ENCODE measurements at places on chromosomes 5 and 9.

DNA sequence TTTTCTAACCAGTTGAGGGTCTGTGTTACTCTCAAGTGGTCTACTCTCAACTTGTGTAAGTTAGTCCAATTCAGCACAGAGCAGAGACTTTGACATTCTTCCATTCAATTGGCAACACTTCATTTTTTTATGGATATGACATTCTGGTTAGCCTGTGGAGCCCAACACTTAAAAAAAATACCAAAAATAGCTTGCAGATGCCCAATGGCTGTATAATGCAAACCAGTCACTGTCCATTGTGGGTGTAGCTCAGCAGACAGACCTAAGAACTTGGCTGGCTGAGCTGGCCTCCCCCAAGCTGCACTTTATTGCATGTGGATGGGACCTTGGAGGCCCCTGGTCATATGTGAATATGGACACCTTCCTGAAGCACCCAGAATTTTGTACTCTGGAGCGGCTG is 103.2 kb downstream of the DPYSL3 start:
- DNase-seq: no peak

DNA sequence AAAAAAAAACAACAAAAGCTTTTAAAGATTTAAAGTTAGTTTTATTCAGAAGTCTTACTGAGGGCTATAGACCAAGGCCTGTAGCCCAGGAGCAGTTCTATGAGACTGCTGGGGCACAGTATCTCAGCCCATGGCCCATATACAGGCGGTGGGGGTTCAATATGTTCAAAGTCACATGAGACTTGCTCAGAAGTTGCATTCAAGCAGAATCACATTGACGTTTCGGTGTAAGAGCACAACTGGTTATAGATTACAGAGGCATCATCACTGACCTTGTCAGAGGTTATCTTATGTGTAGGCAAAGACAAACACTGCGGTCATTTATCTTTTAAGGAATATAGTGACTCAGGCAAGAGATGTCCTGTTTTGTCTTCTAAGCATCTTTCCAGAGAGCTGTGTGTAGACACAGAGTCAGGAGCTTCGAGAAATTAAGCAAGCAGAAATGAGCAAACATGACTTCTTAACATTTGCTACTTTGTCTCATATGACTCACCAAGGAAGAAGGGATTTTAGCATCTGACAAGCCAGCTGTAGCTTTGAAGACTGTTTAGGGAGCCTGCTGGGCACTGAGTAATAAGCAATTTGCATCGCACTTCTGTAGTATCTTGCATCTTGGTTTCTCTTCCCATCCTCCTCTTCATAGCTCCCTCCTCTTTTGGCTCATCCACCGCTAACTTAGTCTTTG is 12.9 kb upstream of the F2RL1 start:
- DNase-seq: no peak

GRCh38 chr5:147935032-147935431 is 28.7 kb upstream of the C5orf46 start:
- DNase-seq: no peak

DNA sequence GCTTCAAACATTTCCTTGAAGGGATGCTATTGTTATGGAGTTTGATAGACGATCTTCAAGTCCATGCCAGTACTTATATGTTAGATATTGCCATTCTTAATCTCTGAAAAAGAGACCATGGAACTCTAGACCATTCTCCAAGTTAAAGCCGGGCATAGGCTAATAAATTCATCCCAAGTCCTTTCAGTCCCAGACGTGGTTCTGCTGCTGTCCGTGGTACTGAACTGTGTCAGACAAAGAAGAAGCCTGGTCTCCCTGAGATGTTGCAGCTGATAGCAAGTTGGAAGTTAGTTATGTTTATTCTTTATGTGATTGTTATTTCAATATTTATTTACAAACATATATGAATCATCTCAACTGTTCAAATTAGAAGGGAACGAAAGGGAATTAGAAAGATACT is 158.7 kb downstream of the NMUR2 start:
- DNase-seq: peak; percentile 8

- DNase-seq: no peak
These were observed 230.1 kb downstream of the CAAP1 start for GRCh38 chr9:26662476-26662875.

GRCh38 chr5:133868946-133869518 is 99.4 kb downstream of the C5orf15 start:
- DNase-seq: peak; percentile 89

DNA sequence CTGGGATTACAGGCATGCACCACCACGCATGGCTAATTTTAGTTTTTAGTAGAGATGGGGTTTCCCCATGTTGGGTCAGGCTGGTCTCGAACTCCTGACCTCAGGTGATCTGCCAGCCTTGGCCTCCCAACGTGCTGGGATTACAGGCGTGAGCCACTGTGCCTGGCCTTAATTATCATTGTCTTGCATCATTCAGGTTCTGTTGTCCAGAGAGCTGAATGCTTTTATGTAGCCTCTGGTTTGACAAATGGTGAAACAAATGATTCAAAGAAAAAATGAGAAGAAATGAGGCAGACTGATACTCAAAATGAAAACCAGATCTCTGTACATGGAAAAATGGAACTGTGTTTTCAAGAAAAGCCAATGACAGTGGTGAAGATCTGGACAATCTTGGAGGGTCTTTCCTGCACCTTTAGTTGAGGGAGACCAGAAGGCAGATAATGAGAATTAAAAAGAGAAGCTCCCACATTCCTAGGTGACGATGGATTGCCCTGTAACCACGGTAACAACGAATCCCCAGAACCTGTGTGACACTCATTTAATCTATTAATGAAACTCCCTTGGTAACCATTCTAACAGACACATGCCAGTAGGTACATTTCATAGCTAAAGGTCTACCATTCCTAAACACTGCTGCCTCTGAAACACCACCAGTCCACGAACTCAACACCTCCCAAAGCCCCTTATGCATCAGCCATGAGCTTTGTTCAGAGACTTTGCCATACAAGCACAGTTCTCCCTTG is 1.6 kb downstream of the TEX48 start:
- DNase-seq: no peak

GRCh38 chr9:106038266-106039001 is 344.1 kb downstream of the TMEM38B start:
- no peak for DNase-seq

DNA sequence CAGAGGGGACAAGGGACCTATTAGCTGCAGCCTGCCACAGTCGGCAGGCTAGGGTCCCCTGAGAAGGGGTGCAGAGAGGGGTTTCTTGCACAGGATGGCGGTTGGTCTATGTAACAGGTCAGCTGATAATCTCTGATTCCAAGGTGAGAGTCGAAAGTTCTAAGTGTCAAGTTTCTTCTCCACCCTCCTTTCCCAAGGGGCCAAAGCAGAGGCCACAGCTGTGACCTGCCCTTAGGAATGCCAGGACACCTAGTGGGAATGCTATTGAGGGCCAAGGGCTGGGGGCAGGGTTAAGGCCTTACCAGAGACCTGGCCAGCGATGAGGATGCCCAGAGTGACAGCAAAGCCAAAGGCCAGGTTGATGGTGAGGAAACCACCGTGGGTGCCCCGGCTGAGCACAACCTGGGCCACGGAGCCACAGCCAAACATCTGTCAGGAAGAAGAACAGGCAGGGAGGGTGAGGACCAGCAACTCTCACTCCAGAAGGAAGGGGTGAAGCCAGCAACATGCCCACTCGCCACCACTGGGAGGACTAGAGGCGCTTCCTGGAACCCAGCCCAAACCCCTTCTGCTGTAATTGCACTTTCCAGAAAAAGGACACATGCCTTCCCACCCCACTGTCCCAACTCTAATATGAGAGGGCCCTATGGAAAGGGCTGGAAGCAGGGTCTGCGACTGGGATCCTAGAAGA is 3.8 kb downstream of the AQP3 start:
- no peak for DNase-seq

DNA sequence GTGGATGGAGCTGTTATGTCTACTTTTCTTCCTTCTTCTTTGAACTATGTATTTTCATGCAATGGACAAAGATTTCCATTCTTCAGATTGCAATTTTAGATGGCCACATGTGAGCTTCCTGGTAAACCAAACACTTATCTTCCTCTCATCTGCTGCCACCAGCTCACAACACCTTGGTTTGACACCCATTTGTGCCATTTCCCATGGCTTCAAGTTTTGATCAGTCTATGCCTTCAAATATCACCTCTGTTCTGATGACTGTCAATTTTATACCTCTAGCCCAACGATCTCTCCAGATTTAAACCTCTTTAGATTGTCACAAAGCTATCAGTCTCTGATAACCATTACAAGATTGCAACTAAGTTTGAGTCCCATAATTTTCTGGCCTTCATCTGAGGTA is 147.2 kb downstream of the TMEM38B start:
- no peak for DNase-seq

GRCh38 chr5:179801304-179802206 is 5.1 kb downstream of the MGAT4B start:
- DNase-seq: peak; percentile 90

DNA sequence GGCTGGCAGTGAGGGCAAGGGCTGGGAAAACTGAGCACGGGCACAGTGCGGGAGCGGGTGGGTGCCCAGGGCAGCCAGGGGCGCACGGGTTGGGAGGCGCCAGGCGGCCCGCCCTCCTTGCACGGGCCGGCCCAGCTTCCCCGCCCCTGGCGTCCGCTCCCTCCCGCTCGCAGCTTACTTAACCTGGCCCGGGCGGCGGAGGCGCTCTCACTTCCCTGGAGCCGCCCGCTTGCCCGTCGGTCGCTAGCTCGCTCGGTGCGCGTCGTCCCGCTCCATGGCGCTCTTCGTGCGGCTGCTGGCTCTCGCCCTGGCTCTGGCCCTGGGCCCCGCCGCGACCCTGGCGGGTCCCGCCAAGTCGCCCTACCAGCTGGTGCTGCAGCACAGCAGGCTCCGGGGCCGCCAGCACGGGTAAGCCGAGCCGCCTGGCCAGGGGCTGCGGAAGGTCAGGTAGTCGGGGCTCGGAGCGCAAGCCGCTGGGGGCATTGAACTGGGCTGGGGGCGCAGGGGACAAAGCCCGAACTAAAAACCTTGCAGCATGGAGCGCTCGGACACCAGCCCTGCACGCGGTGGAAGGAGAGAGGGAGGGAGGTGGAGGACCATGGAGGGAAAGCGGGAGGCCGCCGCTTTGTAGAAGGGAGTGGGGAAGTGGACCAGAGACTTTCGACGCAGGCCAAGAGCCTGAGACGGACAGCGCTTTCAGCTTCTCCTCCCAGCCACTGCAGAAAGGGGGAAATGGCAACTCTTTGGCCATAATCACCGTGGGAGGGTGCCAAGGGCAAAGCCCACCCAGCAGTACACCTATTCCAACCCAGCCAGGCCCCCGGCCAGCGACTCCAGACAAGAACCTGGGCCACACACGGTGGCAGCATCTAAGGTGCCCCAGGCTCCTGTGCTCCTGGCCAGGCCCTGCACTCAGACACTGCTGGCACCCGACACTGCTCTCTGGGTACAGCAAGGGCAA is at the start of gene TGFBI:
TGFBI (plus strand) TSS at position 207 of the 961 bp plus-strand sequence; CDS start at position 275, 68 bp downstream.
- DNase-seq: peak; percentile 40

- DNase-seq: no peak
These were observed 161.1 kb downstream of the CSNK1G3 start for GRCh38 chr5:123673107-123673506.

DNA sequence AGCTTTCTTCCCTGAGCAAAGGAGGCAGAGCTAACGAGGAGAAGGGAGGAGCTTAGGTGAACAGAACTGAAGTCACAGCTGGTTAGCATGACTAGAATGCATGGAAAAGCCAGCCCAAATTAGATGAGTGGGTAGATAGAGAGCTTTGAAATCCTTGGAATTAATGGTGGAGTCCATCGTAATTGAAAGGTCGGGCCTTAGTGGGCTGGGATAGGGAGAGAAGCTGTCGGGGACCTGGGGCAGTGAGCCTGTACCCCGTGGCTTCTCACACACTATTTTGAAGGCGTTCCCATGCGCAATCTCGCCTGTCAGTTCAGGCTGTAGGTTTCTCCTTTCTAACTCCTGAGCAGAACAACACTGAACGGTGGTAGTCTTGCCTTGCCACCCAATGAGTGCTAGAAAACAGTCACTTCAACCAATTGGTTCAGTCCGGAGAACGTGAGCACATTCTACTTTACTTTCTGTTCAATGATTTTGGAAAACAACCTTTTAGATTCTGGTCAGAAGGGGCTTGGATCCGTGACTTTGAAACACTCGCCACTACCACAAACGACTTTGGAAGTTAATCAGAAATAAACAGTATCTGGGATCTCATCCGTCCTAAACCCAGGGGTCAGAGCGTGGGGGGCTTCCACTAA is 655 bp upstream of the RAI14 start:
- peak; percentile 35 for DNase-seq

GRCh38 chr5:1975898-1976765 is 93.4 kb upstream of the IRX4 start:
- no peak for DNase-seq

DNA sequence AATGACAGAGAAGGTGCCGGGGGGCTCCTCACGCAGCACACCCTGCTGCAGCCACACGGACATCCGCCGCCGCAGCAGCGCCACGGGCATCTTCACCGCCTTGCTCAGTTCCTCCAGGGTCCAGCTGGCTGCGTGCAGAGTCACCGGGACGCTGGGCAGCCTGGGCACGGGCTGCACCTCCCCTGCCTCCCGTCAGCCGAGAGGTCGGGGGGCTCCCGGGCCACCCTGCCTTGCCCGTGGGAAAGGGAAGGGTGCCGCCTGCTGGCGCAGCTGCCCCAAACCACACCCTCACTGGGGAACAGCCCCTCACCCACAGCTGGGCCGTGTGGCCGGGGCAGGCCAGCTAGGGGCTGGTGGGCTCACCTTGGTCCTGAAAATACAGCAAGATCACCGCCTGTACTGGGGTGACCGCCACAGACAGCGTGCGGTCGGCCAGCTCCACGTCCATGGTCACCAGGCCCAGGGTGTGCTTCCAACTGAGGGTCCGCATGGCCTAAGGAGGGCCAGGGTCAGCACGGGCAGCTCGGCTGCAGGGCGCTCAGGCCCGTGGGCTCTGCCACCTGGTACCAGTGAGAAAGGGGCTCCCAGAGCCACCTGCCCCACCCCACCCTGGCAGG is 3.6 kb upstream of the TMEM210 start:
- DNase-seq: no peak

GRCh38 chr5:110841137-110841536 is 102.3 kb downstream of the SLC25A46 start:
- no peak for DNase-seq

DNA sequence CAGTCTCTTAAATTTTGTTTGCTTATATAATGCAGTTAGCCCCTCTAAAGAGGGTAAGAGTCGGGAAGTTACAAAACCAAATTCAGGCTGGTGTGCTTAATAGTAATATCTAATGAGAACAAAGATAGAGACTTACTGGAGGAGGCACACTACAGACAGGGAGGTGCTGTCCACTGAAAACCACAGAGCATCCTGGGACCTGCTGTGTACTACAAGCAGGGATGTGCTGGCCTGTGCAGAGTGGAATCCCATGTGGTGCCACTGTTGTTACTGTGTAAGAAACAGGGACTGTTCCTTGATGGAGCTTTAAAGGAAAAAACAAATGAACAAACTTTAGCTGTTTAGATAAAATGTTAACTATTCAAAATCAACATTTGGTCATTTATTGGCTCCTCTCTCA is 42.4 kb downstream of the RNF38 start:
- no peak for DNase-seq

GRCh38 chr9:118290116-118290515 is 585.9 kb downstream of the TLR4 start:
- DNase-seq: no peak

- no peak for DNase-seq
These were observed 79.9 kb downstream of the SMIM23 start for GRCh38 chr5:171865471-171865870.

All from stimulated activated CD4-positive, alpha-beta T cell treated with anti-CD3 and anti-CD28 coated beads, Interleukin-15, amount 100 ng/mL, for 24 hours (primary cell).